ENCODE measurements at places on chromosomes 3 and 15.

DNA sequence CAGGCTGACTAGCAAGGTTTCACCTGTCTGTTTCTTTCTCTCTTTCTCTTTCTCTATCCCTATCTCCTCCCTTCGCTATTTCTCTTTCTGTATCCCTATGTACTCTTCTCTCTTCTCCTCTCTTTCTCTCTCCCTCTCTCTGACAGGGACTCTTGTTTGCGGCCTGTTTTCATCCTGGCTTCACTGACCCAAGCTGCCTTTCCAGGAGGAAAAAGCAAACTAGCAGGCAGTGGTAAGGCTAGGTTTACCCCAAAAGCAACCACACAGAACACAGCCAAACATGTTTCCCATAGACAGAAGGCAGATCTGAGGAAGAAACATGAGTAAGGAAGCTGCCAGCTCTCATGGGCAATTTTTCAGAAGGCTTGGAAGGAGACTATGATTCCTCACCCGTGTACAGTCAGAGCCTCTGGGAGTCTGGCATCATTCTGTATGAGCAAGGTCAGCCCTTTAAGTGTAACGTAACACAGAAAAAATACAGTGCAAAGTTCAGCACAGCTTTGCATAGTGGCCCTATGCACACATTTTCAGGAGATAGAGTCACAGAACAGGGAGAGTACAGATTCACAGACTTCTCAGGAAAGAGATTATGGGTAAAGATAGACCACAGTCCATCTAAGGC lies 61.0 kb downstream of the OCA2 start:
- DNase-seq, result no peak

DNA sequence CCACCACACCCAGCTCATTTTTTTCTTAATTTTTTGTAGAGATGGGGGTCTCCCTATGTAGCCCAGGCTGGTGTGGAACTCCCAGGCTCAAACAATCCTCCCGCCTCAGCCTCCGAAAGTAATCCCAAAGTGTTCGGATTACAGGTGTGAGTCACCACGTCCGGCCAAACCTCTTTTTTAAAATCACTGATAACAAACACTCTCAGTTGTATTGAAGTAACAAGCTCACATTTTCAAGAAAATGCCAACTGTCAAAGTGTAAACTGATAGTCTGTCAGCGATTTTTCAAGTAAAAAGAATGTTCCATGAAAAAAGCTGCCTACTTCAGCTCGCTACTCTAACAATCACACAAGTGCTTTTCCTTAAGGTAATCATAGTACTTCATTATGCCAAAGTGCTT lies 33.4 kb downstream of the UBXN7 start:
- peak; percentile 19 for DNase-seq

- no peak for DNase-seq
Measured at GRCh38 chr3:28280781-28281180, 39.4 kb downstream of the CMC1 start.

GRCh38 chr3:107861904-107862303 lies 228.9 kb downstream of the CD47 start:
- DNase-seq, result no peak

GRCh38 chr3:138033202-138033691 lies 23.3 kb downstream of the CLDN18 start:
- DNase-seq, result no peak

DNA sequence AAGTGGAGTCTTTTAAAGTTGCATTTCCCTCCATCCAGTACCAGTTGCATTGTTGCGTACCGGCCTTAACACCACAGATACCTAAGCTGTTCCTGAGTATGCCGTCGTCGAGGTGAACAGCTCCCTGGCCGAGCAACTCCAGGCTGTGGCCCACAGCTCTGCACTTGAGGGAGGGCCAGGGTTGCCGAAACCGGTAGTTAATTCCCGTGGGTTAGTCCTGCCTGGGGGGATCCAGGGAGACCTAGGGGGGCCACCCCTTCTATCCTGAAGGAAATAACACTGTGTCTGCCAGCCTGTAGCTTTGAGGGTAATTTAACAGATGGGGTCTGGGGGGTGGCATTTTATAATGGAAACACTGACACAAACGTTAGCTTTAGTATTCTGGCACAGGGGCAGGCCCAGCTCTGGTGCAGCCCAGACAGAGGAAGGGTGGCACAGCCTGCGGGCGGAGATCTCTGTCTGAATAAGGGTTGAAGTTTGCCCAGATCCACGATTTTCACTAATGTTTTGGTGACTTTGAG lies 60.8 kb downstream of the RGMA start:
- DNase-seq, result no peak

- no peak for DNase-seq
Measured at GRCh38 chr3:31002730-31003129, 108.3 kb upstream of the GADL1 start.

GRCh38 chr3:129553719-129554118 lies 10.7 kb downstream of the H1-8 start:
- DNase-seq, result no peak

DNA sequence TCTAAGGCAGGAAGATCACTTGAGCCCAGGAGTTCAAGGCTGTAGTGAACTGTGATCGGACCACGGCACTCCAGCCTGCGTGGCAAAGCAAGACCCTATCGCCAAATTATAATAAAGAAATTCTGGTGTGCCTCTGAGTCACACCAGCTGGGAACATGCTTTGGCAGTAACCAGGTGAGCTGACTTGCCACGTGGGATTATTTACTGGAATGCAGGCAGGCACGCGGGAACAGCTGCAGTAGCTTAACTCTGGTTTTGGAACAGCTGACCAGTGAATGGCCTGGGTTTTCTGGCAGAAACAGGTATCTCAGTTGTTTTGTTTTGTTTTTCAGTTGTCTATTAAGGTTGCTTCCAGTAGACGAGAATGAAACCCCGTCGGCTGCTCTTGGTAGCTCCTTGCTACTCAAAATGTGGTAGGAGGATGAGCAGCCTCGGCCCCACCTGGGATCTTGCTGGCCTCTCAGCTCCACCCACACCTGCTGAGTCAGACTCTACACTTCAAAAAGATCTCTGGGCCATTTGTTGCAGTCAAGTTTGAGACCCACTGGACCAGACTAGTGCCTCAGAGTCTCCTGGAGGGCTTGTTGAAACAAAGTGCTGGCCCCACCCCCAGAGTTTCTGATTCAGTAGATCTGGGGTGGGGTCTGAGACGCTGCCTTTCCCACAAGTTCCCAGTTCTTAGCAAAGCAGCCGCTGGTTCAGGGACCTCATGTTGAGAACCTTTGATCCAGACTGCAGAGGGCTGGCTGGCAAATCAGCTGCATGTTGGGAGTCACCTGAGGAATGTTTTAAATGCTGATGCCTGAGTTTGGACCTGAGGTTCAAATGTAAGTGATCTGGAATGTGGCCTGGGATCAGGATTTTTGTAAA lies 26.6 kb downstream of the IDH2 start:
- no peak for DNase-seq

DNA sequence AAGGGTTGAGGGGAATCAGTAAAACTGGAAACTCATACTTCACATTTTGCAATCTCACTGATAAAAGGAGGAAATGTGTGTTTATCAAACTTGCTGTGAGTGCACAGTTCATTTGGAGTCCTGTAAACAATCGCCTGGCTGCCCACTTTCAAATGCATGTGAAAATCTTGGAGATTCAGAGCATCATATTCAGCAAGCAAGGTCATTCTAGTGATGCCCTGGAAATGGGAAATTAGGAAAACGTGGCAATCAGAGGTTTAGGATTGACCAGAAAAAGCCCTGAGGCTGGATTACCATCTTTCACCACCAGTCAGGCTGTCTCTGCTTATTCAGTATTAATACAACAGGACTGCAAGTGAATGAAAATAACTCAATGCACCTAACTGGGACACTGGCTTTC lies 23.9 kb downstream of the DPH6 start:
- peak; percentile 14 for DNase-seq

- DNase-seq, result no peak
Measured at GRCh38 chr3:123027292-123028232, at the start of gene SEMA5B. TSS of gene SEMA5B (minus strand) at chr3:123027763. CDS start at chr3:122961263, 66,500 bp downstream.

GRCh38 chr3:134663721-134664456 lies 13.1 kb upstream of the KY start:
- peak; percentile 52 for DNase-seq

GRCh38 chr15:96213896-96214295 lies 116.6 kb upstream of the NR2F2 start:
- no peak for DNase-seq

- DNase-seq, result no peak
Measured at GRCh38 chr15:81776976-81777375, 268.8 kb downstream of the MEX3B start.

- no peak for DNase-seq
Measured at GRCh38 chr15:57924598-57924997, 140.9 kb downstream of the ALDH1A2 start.

GRCh38 chr3:141858312-141858711 lies 18.1 kb upstream of the ATP1B3 start:
- no peak for DNase-seq

DNA sequence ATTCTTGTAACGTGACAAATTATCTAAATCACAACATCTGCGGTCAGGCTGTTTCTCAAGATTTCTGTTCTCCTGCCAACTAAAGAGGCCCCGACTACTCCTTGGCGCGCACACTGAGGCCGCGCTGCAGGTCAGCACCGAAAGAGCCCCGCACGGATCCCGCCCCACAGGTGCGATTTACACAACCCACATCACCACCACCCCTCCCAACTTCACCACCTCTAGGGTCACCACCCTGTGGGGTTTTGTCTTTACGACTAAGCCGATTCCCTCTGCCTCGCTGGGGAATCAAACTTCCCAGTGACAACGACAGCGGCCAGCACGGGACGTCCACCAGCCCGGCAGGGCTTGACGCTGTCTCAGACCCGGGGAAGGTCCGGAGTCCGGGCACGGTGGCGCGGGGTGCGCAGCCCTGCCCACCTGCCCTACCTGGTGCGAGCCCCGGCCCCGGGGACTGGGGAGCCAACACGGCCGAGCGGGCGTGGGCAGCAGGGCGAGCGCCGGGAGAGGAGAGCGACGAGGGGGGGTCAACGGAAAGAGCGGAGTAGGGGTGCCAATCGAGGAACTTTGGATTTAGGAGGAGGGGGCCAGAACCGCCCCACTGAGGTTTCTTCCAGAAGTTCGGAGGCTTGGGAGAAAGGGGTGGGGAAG lies 764 bp downstream of the UACA start:
- peak; percentile 61 for DNase-seq

GRCh38 chr15:56797720-56798275 lies 64.5 kb upstream of the ZNF280D start:
- DNase-seq, result no peak

DNA sequence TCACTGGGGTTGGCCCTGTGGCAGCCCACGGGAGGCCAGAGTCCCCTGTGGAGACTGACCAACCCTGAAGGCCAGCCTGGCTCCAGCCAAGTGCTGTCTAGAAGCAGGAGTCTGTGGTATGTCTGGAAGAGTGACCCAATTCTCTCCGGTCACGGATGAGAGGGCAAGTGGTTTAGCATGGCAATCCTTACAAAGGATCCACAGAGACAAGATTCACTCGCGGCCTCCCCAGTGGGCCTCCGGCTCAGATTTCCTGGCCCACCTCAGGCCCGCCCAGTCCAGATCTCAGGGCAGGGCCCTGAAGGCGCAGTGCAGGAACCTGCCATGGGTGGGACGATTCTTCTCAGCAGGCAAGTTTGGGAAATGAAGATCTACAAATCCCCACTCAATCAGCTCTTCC lies 5.0 kb upstream of the BCL2L10 start:
- DNase-seq, result no peak

- DNase-seq, result no peak
Measured at GRCh38 chr3:62462104-62462762, 88.9 kb upstream of the FEZF2 start.

GRCh38 chr3:112667599-112667998 lies 26.7 kb upstream of the CCDC80 start:
- no peak for DNase-seq

DNA sequence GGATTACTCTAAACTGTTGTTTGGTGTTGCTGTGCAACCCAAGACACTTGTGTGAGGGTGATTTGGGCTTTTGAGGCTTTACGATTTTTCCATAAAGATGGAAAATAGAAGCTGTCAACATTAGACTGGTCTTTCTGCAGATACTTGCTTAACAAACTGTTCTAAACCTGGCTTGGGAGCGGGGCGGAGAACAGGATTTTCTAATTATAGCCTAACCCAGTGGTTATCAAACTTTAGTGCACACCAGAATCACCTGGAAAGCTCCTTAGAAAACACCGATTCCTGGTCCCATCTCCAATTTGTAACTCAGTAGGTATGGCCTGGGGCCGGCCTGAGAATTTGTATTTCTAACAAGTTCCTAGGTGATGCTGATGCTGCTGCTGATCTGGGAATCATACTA lies 19.0 kb downstream of the GPR156 start:
- no peak for DNase-seq

- DNase-seq, result no peak
Measured at GRCh38 chr3:57733790-57734189, 22.3 kb upstream of the SLMAP start.

DNA sequence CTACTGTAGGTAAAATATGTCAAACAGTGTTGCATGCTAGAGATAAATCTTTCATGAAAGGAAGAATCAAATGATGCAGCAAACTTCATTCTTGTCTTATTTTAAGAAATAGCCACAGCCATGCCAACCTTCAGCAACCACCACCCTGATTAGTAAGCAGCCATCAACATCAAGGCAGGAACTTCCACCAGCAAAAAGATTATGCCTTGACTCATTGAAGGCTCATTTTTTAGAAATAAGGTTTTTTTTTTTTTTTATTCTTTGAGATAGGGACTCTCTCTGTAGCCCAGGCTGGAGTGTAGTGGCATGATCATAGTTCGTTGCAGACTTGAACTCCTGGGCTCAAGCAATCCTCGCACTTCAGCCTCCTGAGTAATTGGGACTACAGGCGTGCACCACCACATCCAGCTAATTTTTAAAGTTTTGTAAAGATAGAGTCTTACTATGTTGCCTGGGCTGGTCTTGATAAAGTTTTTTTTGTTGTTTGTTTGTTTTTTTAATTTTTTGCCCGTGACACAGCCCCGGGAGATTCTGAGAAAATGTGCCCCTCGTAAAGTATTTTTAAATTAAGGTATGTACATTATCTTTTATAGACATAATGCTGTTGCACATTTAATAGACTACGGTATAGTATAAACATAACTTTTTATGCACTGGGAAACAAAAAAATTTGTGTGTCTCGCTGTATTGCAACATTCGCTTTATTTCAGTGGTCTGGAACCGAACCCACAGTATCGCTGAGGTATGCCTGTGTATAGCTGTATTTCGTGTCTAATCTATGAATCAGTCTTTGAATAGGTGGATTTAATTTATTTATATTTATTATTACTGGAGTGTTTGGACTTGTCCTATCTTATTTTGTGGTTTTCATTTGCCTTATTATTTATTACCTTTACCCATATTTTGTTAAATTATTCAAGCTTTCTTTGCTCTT lies 23.3 kb downstream of the SNRK start:
- DNase-seq, result no peak

DNA sequence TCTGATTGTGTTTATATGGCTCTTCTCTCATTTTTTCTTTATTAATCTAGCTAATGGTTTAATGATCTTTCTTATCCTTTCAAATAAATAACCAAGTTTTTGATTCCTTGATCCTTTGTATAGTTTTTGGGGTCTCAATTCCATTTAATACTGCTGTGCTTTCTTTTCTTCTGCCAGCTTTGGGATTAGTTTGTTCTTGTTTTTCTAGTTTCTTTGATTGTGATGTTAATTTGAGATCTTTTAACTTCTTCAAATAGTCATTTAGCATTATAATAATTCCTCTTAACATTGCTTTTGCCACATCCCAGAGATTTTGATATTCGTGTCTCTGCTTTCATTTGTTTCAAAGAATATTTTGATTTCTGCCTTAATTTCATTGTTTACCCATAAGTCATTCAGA lies 1126.6 kb downstream of the NAALADL2 start:
- DNase-seq, result no peak

GRCh38 chr15:75407083-75407482 lies 38.7 kb upstream of the MAN2C1 start:
- no peak for DNase-seq

Measured in brain microvascular endothelial cell (primary cell).